ENCODE measurements at places on chromosomes 5 and 9. TPM values are rescaled to one million over a fixed set of nuclear protein-coding genes. Genes with fewer than 3 reads are reported as not detected.
A peak's percentile ranks its signal among the peaks of the same experiment; 100 is the strongest.

BTNL9 gene
- 70.1 TPM for polyA plus RNA-seq

GRCh38 chr9:111597852-111598732, 1.4 kb downstream of the PTGR1 start:
- DNase-seq = peak; percentile 79

- DNase-seq = peak; percentile 82
Measured at GRCh38 chr5:143108498-143109128, 294.9 kb downstream of the NR3C1 start.

- DNase-seq = no peak
Measured at GRCh38 chr5:101966476-101966875, 329.6 kb downstream of the SLCO4C1 start.

GRCh38 chr9:20848490-20848889, 164.4 kb downstream of the FOCAD start:
- no peak for DNase-seq

DNA sequence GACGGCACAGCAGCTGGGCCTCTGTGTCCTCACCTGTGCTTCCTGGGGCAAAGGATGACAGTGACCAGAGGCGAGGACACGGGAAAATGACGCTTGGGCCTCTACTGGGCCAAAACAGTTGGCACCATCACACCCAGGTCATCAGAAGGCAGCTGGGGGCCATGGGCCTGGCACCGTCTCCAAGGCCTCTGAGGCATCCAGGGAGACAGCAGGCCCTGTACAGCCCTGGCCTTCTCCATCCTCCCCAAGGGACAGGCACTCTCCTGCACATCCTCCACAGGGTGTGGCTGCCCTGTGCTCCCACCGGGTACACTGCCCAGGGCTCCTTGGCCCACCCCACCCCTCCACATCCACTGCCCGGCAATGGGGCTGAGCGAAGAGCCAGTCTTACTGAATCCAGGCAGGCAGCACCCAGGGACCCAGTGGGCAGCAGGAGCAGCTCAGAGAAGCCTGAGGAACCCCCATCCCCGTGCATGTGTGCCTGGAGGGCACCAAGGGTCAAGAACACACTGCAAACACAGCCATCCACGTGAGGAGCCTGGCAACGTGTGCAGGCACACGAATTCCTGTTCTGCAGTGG, 4.0 kb downstream of the LPCAT1 start:
- no peak for DNase-seq

CAMK4 gene
- polyA plus RNA-seq = 0.18 TPM

DNA sequence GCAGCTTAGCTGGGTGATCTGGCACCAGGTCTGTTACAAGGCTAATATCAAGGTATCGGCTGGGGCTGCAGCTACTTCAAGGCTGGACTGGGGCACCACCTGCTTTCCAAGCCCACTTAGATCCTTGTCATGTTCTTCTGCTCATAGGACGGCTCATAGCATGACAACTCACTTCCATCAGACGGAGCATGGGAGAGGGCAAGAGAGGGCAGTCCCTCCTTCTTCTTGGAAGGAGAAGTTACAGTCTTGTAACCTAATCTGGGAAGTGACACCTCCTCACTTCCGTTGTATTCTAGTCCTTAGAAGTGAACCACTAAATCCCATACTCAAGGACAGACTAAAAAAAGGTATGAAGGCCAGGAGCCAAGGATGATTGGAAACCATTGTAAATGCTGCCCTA, 258.2 kb downstream of the MAST4 start:
- no peak for DNase-seq

- no peak for DNase-seq
Measured at GRCh38 chr5:64742411-64742810, 26.1 kb downstream of the SREK1IP1 start.

ORM2 gene
- polyA plus RNA-seq = 70.2 TPM

- no peak for DNase-seq
Measured at GRCh38 chr9:113964495-113965170, 88.5 kb downstream of the ZNF618 start.

DNA sequence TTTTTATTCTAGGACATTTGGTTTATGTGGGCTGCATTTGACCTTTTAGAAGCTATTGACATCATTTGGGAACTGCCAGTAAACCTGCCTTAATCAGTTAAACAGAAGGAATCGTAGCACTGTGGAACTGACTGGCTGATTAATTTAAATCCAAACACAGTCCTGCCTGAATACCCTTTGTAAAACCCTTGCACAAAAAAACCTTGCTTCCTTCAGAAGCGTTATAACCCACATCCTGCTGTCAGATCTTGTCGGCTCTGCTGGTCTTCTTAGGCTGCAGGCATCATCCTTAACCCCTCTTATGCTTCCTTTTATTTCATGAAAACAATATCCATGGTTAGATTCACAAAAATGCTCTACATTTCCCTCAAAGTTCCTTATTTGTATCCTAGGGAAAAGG, 46.3 kb downstream of the PAM start:
- DNase-seq = no peak

DNA sequence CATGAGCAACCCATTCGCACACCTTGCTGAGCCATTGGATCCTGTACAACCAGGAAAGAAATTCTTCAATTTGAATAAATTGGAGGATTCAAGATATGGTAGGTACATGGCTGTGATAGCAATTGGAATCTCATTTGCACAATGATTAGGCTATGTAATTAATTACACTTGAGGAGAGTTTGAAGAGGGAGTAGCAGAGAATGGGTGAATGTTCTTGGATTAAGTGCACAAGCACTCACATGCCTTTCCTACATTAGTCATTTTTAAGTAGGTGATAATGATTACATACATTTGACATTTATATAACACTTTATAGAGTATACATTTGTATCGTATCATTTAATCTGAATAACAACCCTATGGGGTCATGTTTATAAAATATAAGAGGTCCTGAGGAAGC, 21.1 kb downstream of the ACO1 start:
- no peak for DNase-seq

Data from lung (tissue), 17 donors.